ENCODE measurements at places on chromosomes 4 and X. TPM values are rescaled to one million over a fixed set of nuclear protein-coding genes. Genes with fewer than 3 reads are reported as not detected.

GAGE1 gene
- total RNA-seq, result not detected

MAGEA12 gene
- not detected for total RNA-seq

ABLIM2 gene
- 7.2 TPM for total RNA-seq

DNA sequence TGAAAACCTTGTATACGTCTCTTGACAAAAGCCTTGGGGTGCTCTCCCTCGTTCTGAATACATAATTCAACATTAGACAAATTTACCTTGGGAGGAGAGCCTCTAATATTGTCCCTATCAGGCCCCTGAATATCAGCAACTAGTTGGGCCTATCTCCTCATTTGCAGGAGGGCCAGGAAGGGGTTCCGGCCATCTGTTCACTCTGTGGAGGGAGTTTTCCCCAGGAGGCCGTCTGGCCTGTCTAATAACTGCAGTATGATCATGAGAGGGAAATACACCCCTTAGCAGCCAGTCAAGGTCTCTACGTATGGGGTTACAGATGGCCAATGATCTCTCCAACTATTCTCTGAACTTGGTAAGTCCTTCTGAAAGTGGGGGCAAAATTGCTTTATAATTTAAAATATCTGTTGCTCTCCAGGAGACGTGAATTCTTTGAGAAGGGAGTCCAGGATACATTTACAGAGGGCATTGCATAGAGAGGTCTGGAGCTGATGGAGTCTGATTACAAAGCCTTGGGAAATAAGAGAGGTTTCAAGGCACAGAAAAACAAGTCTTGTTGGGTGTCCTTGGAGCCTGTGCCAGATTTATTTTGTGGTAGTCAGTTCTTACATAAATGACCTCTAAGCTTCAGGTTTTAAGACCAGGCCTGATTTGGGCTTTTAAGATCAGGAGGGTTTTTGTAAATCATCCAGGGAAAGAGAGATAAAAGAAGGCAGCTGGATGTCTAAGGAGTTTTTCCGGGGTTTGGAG, 48.2 kb upstream of the UXT start:
- DNase-seq, result no peak

- peak; percentile 81 for DNase-seq
These were observed 46.1 kb downstream of the HTRA3 start for GRCh38 chr4:8315435-8316250.

GRCh38 chr4:4392501-4393183, 5.7 kb downstream of the NSG1 start:
- DNase-seq, result no peak

DNA sequence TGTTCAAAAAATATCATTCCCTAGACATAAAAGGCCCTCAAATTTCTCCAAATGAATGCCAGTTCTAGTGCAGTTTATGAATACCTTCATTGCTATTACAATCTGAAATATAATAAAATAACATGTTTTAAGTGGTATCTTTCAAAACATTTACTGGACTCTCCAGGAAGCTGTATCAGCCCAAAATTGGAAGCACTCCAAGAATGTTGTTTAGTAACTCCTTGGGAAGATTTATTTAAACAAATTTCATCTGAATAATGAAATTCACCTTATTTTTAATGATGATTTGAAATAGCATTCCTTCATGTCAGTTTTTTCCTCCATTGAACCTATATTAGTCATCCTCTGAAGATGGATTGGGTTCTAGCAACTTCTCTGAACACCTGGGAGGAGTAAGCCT, 217.2 kb upstream of the PCDH18 start:
- no peak for DNase-seq

DNA sequence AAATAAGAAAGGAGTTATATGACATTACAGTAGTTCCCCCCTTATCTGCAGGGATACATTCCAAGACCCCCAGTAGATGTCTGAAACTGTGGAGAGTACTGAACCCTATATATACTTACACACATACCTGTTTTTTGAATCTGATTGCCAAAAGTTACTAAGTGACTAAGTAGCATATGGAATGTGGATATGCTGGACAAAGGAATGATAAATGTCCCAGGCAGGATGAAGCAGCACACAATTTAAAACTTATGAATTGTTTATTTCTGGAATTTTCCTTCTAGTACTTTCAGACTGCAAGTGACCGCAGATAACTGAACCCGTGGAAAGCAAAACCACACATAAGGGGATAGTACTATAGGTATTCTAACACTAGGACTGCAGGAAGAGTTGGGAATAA, 22.7 kb downstream of the UGDH start:
- DNase-seq, result no peak

DNA sequence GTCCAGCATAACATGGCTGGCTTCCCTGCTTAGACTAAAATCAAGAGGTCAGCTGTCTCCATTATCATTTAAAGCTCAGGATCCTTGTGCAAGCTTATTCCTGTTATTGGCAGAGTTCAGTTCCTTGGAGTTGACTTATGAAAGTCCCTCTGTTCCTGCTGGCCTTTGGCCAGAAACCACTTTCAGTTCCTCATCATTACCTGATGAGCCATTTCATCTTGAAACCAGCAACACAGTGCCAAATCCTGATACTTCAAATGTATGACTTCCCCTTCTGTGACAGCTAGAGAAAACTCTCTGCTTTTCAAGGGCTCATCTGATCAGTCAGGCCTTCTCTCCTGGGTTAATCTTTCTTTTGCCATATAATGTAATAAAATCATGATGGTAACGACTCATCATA, 110.6 kb upstream of the FSTL5 start:
- DNase-seq, result no peak

Data from kidney epithelial cell (primary cell).